Stimulated activated CD8-positive, alpha-beta memory T cell treated with anti-CD3 and anti-CD28 coated beads, Interleukin-15, amount 100 ng/mL, for 24 hours (primary cell): ENCODE measurements at places on chromosomes 4 and X.

DNA sequence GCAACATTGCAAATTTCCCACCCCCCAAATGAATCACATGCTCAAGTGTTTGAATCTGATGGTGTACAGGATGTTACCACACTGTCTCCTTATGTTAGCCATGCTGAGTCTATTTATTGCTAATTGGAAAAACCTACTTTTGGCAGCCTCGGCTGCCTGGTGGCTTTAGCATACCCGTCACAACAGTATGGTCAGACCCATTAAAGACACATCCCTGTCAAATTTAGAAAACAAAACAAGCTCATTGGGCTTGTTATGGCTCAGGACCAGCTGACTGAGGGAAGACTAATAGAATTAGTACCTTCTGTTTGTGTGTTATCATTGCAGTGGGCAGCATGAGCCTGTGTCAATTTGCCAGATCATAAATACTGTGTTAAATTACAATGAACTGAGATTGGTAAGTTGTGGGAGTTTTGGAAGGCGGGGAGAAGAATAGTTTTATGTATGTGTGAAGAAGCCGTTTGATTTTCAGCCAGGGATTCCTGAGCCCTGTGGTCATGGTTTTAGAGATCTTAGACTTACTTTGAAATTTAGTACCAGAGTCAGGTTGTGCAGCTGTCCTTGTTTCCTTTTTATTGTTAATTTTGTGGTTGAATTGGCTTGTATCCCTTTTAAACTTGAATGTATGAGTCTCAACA, 66.8 kb downstream of the POLA1 start:
- no peak for DNase-seq

GRCh38 chr4:24922416-24922815, 9.6 kb upstream of the CCDC149 start:
- DNase-seq: no peak

DNA sequence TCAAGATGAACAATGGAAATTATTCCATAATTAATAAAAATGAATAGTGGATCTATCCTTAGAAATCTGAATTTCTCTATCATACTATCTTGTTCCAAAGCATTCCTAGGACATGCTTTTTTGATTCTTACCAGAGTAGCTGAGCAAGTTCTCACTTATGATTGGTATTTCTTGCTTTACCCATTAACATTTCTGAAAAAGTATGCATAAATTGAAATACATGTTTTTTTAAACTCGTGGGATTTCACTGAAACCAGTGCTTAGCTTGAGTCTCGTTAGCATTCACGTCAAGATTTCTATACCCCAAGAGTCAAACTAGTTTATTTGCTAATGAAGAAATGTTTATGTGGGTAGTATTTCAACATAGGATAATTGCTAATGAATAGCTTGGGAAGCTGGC, 89.0 kb downstream of the ELOVL6 start:
- DNase-seq: no peak

GRCh38 chr4:44149282-44149681, 299.3 kb downstream of the KCTD8 start:
- DNase-seq: no peak

DNA sequence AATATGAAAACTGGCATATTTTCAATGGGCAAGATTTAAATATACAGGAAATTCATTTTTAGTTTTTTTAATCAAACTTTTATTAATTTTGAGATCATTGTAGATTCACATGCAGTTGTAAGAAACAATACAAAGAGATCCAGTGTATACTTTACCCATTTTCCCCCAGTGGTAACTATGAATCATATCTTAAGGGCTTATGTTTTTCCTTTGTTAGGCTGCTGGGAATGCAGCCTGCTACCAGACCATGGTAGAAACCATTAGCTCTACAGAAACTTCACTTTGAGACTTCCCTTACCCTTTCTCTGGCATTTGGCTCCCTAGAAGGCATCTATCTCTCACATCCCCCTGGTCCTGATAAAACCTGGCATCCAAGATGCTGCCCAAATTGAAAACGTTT, 147.6 kb upstream of the EOLA2 start:
- no peak for DNase-seq

DNA sequence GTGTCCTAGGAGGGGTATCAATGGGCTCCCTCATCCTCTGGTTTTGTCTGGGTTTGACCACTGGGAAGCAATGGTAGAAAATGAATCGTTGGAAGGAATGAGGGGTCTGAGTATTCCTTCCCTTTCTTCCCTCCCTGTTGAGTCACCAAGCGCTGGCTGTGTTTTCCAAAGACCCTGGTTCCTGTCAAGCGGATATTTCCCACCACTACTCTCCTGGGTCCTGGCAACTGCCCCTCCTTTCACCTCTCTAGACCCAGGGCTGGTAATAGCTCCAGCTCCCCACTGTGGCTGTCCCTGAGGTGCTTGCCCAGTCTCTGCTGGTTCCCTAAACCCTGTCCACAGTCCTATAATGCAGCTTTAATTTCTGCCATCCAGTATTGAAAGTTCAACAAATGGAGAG, 22.2 kb downstream of the SMIM43 start:
- no peak for DNase-seq

DNA sequence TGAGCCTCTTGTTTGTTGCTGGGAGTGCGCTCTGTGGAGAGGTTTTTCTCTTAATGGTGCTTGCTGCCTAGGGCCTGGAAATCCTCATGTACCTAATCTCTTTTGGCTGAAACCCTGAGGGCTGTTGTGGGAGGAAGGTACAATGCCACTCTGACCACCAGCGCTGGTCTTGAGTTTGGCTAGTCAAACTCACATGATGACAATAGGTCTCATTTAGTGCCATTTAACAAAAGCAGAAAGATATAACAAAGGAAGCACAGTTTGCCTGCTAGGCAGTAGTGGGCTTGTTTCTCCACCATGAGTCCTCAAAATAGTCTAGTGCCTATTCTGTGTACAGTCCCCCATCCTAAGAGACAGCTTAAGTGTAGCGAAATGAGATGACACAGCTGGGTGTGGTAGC, 111.3 kb downstream of the TSPAN7 start:
- DNase-seq: no peak

GRCh38 chrX:153947009-153947769, 2.7 kb upstream of the RENBP start:
- no peak for DNase-seq

- DNase-seq: no peak
These were observed 4.1 kb upstream of the RS1 start for GRCh38 chrX:18676050-18676449.

GRCh38 chr4:8709050-8709728, 116.6 kb downstream of the CPZ start:
- DNase-seq: no peak

DNA sequence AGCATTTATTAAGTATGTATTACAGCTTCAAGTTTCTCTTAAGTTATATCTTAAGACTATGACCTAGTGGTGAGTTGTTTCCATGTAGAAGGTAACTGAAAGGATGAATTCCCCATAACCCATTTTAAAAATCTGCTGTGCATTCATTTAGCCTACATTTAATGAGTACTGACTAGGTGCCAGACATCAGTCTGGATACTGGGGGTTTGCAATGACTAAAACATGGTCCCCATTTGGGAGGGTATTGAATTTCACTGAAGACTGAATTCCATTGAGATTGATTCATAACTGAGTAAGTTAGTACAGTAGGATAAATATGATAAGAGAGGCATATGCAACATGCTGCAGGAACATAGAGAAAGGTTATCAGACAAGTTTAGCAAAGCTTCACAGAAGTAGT, 241.5 kb downstream of the FRAS1 start:
- DNase-seq: no peak

GRCh38 chr4:185591679-185592141, 56.4 kb upstream of the PDLIM3 start:
- DNase-seq: no peak

DNA sequence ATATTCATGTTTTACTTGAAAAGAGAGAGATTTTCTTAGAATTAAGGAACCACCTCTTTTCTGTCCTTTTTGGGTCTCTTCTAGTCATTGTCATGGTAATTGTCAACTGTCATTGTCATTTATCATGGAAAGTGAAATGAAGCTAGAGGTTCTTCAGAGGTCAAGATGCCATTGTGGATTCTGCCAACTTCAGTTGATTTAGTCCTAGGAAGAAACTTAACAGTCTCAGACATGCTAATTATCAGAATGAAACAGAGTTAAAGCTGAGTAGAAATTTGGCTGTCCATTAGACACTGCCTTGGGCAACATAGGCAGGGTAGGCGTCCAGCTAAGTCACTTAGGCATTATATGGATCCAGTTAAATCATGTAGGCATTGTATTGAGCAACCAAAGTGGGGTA, 796.1 kb upstream of the ADGRL3 start:
- DNase-seq: no peak

GRCh38 chr4:172892300-172892699, 276.3 kb upstream of the GALNT7 start:
- no peak for DNase-seq

- no peak for DNase-seq
These were observed 120.4 kb downstream of the NSUN7 start for GRCh38 chr4:40870150-40870549.

GRCh38 chrX:151985955-151986354, 11.5 kb upstream of the GABRE start:
- DNase-seq: no peak

- no peak for DNase-seq
These were observed 18.4 kb upstream of the ZNF41 start for GRCh38 chrX:47501226-47502074.

GRCh38 chr4:6264225-6264540, 5.5 kb upstream of the WFS1 start:
- no peak for DNase-seq

DNA sequence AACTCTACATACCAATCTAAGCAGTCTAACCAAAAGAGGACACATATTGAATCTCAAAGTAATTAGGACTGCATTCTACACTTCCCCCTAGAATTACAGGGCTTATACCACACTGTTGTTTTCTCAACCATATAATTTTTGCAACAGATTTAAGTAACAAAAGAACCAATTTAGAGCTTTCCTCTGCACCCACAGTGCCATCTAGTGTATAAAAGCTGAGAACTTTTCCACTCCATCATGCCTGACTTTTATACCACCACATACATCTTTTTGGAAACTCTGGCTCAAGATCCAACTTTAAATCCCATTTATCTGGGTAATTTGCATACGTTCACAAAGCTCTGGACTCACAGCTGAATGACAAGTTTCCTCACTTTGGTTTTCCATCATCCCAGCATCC, 99.5 kb downstream of the EFHC2 start:
- DNase-seq: no peak

DNA sequence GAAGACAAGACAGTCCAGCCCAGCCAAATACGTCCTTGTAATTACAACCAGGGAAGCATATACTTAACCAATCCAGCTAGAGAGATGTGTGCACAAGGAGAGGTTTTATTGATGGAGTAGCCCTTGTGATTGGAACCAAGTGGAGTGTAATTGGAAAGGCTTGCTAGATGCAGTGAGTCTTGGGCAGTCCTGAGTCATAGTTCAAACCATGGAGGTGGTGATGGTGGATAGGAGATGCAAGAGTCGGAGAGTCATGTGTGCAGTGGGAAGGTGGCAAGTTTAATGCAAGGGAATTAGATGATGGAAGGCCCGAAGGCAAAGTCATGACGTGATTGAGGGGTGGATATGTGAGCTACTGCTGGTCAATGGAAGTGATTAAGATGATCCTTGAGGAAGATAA, 63.7 kb downstream of the PHEX start:
- DNase-seq: no peak

GRCh38 chrX:30561191-30561590, 16.4 kb downstream of the TASL start:
- DNase-seq: no peak

DNA sequence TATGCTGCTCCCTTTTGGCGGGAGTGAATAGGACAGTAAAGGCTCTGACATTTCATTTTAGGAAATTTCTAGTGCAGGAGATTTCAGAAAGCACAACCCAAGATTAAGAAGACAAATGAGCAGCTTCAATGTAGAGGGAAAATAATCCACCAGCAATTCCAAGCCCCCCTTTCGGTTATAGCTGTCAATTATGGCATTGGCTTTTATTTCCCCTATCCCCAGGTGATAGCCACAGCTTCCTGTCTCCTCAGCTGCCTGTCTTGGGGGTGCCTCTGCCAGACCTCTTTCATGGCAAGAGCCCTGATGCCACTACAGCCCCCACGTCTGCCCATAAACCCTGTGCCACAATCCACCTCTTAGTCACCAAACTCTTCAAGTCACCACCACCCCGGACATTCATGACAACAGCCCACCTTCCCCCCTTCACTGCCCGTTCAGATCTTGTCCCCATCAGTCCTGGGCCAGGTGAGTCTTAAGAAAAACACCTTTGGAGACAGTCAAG, 48.4 kb upstream of the CLNK start:
- DNase-seq: no peak

DNA sequence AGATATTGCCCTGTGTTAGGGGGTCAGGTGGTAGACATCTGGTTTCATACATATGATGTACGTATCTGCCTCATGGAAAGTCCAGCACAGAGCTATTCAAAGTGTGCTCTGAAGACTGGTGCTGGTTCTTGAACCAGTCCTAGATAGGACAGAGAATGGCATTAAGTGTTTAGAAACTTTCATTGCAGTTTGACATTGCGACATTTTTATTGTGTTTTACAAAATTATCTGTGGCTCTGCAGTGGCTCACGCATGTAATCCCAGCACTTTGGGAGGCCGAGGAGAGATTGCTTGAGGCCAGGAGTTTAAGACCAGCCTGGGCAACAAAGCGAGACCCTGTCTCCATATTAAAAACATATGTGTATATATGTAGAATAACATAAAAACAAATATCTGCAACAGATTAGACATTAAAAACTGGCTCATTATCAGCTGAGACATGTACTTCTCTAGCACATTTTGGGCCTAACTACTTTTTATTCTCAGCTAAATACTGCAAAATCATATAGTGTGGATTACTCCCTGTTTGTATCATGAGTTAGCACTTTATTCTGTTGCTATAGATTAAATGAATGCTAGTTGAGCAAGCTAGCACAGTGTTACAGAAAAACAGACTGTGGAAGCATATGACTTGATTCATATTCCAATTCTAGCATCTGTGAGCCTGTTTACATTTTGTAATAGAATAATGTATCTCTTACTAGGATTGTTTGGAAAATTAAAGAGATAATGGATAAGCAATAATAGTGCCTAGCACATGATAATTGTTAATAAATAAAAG, 57.1 kb downstream of the USP9X start:
- DNase-seq: no peak

GRCh38 chrX:49761481-49761880, 65.7 kb upstream of the PAGE1 start:
- DNase-seq: no peak

- DNase-seq: no peak
These were observed 35.3 kb upstream of the LGI2 start for GRCh38 chr4:25065932-25066590.

DNA sequence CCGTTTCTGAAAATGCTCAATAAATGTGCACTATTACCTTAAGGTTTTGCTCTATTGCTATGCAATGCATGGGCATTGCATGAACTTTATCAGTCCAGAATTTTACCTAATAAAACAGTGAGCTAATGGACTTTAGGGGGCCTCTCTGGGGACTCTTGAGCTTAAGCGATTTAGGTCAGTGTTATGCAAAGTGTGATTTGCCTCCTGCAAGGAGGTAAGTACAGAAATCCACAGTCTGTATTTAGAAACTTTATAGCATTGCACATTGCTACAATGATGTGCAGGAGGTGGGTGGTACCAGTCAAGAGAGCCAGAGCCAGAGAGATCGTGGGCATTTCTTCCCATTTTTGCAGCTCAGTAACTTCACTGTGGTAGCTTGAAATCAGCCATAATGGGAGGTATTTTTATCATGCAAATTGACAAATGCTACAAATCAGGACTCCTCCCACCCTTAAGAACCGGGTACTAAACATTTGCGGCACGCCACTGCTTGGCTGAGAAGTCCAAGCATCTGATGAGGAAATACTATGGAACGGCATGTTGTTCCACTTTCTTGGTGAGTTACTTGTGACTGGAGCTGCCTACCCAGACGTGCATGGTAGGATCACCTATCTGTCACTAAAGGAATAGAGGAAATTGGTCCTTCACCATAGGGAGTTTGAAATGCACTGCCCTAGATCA, 174.6 kb upstream of the PGRMC2 start:
- no peak for DNase-seq
